ENCODE measurements at places on chromosomes 2 and 18.

DNA sequence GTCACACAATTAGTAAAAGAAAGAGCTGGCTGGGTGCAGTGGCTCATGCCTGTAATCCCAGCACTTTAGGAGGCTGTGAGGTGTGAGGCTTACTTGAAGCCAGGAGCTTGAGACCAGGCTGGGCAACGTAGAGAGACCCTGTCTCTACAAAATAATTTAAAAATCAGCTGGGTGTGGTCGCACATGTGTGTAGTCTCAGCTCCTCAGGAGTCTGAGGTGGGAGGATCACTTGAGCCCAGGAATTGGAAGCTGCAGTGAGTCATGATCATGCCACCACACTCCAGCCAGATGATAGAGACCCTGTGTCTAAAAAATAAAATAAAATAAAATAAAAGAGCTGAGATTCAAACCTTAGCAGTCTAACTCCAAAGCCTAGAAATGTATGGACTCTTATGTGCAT lies 39.0 kb upstream of the NEDD4L start:
- DNase-seq: no peak
- no peaks in the 10 kb centered on the region for H3K27me3 ChIP-seq
- H3K27ac ChIP-seq: no peak overlapping the region
- no peaks in the 10 kb centered on the region for H3K36me3 ChIP-seq
- H3K4me3 ChIP-seq: no peak overlapping the region
- H3K4me1 ChIP-seq: no peaks in the 10 kb centered on the region

DNA sequence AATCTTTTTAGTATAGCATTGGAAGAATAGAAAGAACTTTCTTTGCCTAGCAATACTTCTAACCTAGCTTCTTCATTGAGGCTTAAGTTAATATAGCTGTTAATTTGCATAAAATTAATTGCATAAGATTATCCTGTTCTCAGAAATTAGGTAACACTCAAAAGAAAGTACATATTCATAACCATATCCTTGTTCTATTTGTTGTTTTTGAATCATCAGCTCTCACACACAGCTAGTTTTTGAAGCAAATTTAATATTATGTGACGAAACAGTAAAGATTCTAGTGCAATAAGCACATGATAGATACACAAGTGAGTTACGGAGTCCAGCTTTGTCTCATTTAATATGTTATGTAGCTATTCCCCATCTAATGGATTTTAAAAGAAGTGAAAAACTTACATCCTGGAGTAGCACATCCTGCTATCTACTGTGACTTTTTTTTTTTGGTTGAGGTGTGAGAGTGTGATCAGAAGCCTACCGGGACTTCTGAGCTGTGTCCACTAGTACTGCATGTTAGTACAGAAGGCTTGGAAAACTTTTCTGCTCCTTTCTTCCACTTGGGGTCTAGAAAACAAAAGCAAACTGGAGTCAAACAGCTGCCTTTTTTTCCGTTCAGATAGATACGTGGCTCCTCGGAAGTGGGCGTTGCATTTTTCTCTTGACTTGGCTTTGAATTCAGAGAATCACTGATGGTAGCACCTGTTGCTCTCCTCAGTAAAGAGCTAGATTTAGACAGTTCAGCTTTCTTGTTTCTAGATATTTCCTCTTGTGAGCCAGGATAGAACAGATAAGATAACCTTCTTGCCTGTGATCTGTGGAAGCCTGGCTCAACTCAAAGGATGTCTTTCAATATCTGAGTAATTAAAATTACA lies 27.2 kb downstream of the KDM3A start:
- H3K4me1 ChIP-seq: no peaks in the 10 kb centered on the region
- no peak for DNase-seq
- no peak overlapping the region for H3K4me3 ChIP-seq

- H3K4me1 ChIP-seq: no peaks in the 10 kb centered on the region
- no peaks in the 10 kb centered on the region for H3K36me3 ChIP-seq
These were observed 30.2 kb upstream of the POMC start for GRCh38 chr2:25198576-25198975.

- no peak for DNase-seq
- H3K27ac ChIP-seq: no peak overlapping the region
- no peaks in the 10 kb centered on the region for H3K36me3 ChIP-seq
- H3K4me1 ChIP-seq: no peaks in the 10 kb centered on the region
- H3K4me3 ChIP-seq: no peak overlapping the region
These were observed 23.3 kb downstream of the GNLY start for GRCh38 chr2:85717308-85718008.

GRCh38 chr2:6679471-6679870 lies 186.2 kb downstream of the CMPK2 start:
- no peaks in the 10 kb centered on the region for H3K36me3 ChIP-seq
- DNase-seq: no peak

DNA sequence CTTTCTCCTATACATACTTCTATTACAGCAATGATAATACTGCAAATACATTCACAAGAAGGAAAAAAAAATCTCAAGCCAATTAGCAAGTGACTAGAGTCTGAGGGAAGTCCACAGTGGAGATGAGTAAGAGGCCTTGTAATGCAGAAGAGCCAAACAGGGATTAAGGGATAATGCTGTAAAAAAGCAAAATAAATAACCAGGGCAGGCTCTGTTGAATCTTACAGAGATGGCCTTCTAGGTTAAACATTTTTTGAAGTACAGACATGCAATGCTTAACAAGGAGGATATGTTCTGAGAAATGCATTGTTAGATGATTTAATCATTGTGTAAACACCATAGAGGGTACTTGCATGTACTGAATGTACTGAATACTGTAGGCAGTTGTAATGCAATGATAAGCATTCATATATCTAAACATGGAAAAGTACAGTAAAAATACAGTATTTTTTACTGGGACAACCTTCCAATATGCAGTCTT lies 122.1 kb upstream of the RMDN2 start:
- no peak overlapping the region for H3K27ac ChIP-seq
- 0 out of 2 replicates have a peak, but pooled peaks cover 2% of the 10 kb centered on the region for H3K4me1 ChIP-seq
- no peaks in the 10 kb centered on the region for H3K36me3 ChIP-seq
- H3K4me3 ChIP-seq: no peak overlapping the region

DNA sequence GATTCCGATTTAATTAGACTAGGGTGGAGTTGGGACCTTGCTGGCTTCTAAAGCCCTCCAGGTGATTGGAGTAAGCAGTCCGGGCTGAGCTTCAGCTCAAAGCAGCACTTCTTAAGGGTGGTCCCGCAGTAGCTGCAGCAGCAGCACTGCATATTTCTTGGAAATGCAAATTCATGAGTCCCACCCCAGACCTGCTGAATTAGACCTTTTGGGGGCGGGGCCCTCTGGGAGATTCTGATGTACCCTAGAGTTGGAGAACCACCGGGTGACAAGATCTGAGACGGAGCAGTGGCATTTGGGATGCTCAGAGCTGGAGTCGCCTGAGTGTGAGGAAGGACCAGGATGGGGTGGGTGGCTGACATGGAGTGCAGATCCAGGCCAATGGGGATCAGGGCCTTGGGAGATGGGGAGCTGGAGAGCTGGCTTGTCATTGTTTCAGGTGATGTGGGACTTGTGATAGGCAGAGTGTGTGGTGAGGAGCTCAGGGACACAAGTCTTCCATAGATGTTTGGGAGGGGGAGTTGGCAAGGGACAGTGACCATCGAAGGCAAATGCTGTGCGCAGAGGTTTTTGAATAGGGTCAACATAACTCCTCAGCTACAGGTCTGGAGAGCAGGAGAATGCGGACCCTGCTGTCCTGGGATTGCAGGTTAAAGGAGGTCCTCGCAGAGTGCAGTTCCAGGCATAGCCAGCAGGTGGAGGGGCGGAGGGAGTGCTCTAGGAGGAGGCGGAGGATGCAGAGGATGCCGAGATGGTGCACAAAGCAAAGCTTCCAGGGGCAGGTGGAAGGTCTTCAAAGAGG lies 130.9 kb upstream of the RAB12 start:
- no peak overlapping the region for H3K27ac ChIP-seq
- no peaks in the 10 kb centered on the region for H3K36me3 ChIP-seq
- peak overlapping the region; percentile 34 for H3K4me3 ChIP-seq
- no peaks in the 10 kb centered on the region for H3K4me1 ChIP-seq
- DNase-seq: peak; percentile 89

- peak; percentile 79 for DNase-seq
- no peaks in the 10 kb centered on the region for H3K4me1 ChIP-seq
- no peaks in the 10 kb centered on the region for H3K27me3 ChIP-seq
These were observed 9.0 kb downstream of the CAPN10 start for GRCh38 chr2:240595381-240596079.

- peaks cover 14% of the 10 kb centered on the region for H3K36me3 ChIP-seq
- DNase-seq: no peak
- no peak overlapping the region for H3K4me3 ChIP-seq
- no peaks in the 10 kb centered on the region for H3K27me3 ChIP-seq
These were observed 582.2 kb upstream of the DDX18 start for GRCh38 chr2:117232305-117232704.
